ENCODE measurements at places on chromosomes 1 and 21.

- DNase-seq, result no peak
Measured at GRCh38 chr1:207519505-207520399, 23.8 kb downstream of the CR1 start.

DNA sequence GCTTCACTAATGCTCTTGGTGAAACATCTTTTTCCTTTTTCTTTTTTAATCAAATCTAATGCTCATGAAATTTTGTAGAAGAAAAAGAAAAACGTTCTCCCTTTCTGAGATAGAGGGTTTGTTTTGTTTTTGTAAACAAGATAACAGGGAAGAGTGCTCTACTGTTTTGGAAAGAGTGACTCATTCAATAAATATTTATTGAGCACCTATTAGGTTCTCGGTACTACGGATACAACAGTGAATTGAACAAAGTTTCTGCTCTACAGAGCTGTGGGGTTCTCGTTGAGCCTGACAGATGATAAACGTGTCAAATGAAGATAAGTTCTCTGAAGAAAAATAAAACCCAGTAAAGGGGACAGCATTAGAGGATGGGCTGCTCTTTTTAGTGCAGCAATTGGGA is 7.0 kb downstream of the PGM1 start:
- DNase-seq, result no peak

GRCh38 chr1:69167876-69168275 is 399.8 kb upstream of the LRRC7 start:
- no peak for DNase-seq

DNA sequence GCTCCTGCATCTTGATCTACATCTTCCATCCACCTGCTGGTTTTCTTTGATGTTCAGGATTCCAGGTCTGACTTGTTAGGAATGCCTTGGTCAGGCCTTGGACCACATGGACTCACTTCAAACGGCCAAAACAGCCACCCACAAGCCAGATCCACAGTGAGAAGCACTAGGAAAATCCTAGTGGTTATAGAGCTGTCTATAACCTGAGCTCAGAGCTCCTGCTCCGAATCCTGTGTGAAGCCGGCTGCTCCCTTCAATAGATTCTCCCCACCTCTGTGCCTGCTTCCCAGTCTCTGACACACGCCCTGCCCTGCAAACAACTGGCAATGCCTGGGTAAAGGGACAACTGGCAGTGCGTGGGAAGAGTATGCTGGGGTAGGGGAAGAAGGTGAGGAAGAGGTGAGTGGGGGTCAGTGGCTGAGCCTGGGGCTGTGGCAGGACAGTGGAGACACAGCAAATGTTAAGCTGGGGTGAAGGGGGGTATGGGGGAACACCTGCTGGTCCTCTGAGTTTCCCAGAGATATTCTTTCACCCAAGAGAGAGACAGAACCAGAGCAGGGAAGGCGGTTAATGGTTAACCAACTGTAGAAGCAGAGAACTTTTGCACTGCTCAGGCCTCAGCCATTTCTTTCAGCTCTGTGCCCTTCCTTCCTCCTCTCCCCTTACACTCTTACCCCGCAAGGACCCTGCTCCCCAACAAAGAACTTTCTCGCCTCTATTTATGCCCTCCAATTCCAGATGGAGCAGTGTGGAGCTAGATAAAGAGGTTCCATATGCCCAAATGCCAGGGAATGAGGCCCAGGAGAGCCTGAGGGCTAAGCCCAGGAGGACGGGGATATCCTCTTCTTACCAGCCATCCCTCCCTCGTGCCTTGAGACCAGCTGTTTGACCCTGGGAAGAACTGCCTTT is 4.5 kb downstream of the PLXNA2 start:
- no peak for DNase-seq

- DNase-seq, result no peak
Measured at GRCh38 chr1:113219377-113219776, 146.4 kb downstream of the LRIG2 start.

DNA sequence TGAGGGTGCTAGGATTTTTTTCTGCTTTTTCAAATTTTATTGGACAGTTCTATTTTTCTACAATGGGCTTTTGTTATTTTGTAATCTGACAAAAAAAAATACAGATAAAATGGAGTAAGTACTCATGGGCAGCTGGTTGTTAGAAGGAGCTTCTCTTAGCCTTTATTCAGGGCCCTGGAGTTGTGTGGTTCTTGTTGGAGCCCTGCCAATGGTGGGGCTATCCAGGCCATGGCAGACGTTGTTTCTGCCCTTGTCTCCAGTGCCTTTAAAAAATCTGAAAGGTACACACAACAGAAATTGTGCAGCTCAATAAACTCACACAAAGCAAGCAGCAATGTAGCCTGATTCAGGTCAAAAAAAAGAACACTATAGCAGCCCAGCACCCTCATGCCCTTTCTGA is 153.5 kb upstream of the GALNT2 start:
- DNase-seq, result no peak

GRCh38 chr1:234214129-234214910 is 158.9 kb upstream of the COA6 start:
- peak; percentile 70 for DNase-seq

DNA sequence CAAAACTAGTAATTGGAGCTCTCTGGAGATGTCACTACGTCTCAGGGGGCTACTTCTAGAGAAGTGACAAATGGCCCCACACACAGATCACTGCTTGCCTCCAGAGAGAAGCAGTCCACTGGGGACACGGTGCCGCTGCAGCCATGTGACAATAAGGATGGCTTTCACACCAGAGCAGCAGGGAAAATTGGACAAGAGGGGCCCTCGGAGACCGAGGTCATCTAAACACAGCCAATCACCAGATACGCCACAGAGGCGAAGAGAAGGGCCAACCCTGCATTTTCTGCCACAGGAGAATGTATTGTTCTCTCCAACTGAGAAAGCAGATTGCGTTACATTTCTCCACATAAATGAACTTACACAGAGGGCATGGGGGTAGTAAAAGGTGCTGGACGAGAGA is 51.2 kb upstream of the TIAM1 start:
- DNase-seq, result no peak

- DNase-seq, result no peak
Measured at GRCh38 chr1:59025898-59026426, 242.1 kb upstream of the JUN start.

DNA sequence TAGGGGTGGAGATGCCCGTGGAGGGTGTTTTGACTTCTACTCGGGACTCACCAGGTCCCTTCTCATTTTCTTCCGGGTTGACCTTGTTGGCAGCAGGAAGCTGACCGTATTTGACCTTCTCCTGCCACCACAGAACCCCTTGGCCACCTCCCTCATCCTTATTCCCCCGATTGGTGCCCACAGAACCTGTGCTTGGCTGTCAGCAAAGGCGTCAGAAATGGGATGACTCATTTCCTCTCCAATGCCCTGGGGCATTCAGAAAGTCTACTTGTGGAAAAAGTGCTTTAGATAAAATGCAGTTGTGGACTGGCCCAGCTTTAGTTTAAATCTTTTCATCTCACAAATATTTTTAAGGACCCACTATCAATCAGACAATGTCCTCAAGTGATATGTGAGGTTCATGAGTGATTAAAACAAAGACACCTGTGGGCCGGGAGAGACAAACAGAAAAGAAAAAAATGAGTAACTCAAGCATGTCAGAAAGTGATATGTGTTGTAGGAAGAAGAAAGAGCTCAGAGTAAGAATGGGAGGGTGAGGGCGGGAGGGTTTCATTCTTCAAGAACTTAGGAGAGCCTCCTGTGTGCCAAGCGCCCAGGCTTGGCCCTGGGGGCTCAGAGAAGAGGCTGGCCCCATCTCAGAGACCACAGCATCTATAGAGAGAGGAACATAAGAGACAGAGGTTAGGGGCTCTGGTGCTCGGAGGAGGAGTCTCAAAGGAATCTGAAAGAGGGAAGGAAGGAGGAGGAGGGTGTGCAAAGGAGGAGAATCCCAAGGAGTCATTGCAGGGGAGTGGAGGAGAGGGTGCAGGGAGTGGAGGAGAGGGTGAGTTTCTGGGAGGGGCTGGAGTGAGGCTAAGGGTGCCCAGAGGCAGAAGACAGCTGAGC is 221.6 kb upstream of the VAMP3 start:
- no peak for DNase-seq

DNA sequence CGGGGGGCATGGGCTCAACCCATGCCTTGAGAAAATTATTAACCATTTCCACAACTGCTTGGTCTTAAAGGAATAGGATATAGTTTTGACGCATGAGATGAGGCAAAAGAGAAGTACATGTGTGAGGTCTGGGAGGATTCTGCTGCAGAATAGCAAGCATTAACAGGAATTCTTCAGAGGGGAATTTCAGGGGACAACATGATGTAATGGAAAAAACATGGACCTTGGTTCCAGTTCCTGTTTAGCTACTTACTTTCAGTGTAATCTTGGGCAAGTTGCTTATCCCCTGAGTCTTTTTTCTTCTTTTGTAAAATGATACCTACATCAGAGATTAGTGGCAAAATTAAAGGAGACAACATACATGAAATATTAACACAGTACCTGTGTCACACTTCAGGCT is 85.6 kb downstream of the PRRX1 start:
- no peak for DNase-seq

GRCh38 chr1:6391951-6392808 is 1.4 kb downstream of the ACOT7 start:
- no peak for DNase-seq

DNA sequence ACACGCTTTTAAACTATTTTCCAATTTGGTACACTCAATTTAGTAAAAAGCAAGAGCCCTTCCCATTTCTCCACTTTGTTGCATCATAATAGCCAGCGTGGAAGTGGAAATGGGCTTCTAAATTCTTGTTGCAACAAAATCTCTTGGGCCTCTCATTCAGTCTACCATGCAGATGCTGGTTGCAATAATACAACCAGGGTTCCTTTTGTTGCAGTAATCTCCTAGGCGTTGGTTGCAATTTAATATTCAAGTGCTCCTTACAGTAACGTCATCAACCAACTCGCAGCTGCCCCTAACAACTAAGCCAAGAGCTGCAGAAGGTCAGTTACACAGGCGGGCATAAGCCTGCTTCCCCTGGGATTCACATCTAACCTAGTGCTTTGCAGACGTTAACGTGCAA is 2.7 kb upstream of the HDGF start:
- DNase-seq, result no peak

DNA sequence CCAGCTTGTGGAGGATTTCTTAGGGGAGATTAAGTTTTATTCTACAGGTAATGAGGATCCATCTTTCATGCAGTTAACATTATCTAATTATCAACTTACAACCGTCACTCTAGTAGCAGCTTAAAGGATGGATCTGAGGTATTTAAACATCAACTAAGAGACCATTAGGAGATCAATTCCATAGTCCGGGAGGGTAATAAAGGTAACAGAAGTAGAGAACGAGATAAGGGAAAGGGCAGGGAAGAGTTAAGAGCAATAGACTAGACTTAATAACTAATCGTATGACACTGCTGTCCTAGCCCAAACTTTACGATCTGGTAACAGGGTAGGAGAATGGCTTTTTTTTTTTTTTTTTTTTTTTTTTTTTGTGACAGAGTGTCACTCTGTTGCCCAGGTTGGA is 19.5 kb upstream of the CCDC17 start:
- DNase-seq, result no peak

- no peak for DNase-seq
Measured at GRCh38 chr1:66371233-66372005, 162.5 kb upstream of the SGIP1 start.

GRCh38 chr1:187396226-187396625 is 567.5 kb downstream of the PLA2G4A start:
- no peak for DNase-seq

GRCh38 chr1:8525216-8525557 is 207.3 kb downstream of the SLC45A1 start:
- peak; percentile 35 for DNase-seq

DNA sequence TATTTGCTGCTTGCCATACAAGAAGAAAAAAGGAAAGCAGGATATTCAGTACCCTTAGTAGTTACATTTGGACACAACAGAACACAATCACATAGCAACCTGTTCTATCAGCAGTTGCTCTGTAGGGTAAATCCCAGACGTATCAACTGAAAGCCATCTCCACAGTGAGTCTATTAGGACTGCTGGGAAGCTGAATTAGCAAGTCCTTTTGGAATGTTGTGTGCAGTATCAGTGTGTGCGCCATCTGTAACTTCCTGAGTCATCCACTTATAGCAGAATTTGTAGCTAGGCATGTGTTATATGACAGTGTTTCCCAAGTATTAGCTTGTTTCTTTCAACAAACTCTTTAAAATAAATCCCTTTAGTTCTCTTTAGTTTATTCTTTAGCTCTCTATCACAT is 21.3 kb downstream of the CCDC30 start:
- DNase-seq, result no peak

DNA sequence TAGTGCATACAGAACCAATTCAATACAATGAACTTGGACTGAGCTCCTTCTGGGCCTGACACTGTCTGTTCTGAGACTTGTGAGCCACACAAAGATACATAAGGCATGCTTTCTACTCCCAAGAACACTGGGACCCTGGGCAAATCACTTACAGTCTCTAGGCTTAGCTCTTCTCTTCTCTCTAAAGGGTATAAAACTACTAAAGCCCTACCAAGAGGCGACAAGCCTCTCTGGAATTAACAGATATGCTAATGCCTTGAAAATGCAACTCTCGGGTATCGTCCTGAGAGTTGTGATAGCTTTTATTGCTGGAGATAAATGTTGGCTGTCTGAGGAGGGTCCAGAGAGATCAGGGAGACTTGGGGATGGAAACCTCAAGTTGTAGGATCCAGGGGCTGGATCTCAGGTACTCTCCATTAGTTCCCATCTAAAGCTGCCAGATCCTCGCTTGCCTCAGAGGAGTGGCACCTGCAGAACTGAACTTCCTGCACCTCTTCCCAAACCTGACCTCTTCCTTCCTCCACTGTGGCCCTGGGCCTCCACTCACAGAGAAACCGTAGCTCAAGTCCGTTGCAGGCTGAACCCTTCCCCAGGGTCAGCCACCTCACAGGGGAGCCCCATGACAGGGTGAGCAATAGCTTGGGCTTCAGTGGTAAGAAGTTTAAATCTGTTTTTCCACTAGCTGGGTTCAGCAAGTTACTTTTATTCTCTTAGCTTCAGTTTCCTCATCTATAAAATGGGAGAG is 11.5 kb upstream of the CFAP45 start:
- DNase-seq, result peak; percentile 12

GRCh38 chr1:53089478-53090226 is 27.6 kb downstream of the PODN start:
- DNase-seq, result no peak

GRCh38 chr1:168001213-168001612 is 64.3 kb upstream of the MPC2 start:
- DNase-seq, result no peak

Data from CD4-positive, alpha-beta T cell treated with Interleukin-17A for 4 hours (primary cell).